A549 treated with Mapracorat at 1 μM for 4 hours (cell line): ENCODE measurements at places on chromosomes 4 and X. TPM values are rescaled to one million over a fixed set of nuclear protein-coding genes. Genes with fewer than 3 reads are reported as not detected.

TMEM154 gene
- 0.01 to 0.24 TPM (median 0.14 TPM) in 5 replicates for total RNA-seq

VCX3A gene
- total RNA-seq: not detected in 5 replicates

CCNB3 gene
- 0.43 to 1.3 TPM (median 0.53 TPM) in 5 replicates for total RNA-seq

MAGEB1 gene
- total RNA-seq: not detected in 5 replicates

CENPVL2 gene
- total RNA-seq: not detected in 5 replicates

PAGE2 gene
- not detected in 5 replicates for total RNA-seq

UGT2A1 gene
- not detected in 5 replicates for total RNA-seq

IL21 gene
- total RNA-seq: not detected in 5 replicates

CENPE gene
- total RNA-seq: 5.6 to 8.5 TPM (median 7.3 TPM) in 5 replicates

FGB gene
- total RNA-seq: 15.6 to 23.2 TPM (median 16.7 TPM) in 5 replicates

TMEM271 gene
- not detected in 5 replicates for total RNA-seq

FOXR2 gene
- total RNA-seq: not detected in 5 replicates

FAM236C gene
- total RNA-seq: not detected in 5 replicates

PRSS12 gene
- total RNA-seq: 0.20 to 0.29 TPM (median 0.27 TPM) in 5 replicates

YIPF6 gene
- 23.6 to 36.6 TPM (median 31.1 TPM) in 5 replicates for total RNA-seq

WAS gene
- 0.20 to 0.65 TPM (median 0.41 TPM) in 5 replicates for total RNA-seq

CD38 gene
- 9.6 to 16.6 TPM (median 13.3 TPM) in 5 replicates for total RNA-seq

ARMCX4 gene
- 0.18 to 0.93 TPM (median 0.41 TPM) in 5 replicates for total RNA-seq
